T-helper 2 cell (primary cell): ENCODE measurements at places on chromosomes 7 and 10.

DNA sequence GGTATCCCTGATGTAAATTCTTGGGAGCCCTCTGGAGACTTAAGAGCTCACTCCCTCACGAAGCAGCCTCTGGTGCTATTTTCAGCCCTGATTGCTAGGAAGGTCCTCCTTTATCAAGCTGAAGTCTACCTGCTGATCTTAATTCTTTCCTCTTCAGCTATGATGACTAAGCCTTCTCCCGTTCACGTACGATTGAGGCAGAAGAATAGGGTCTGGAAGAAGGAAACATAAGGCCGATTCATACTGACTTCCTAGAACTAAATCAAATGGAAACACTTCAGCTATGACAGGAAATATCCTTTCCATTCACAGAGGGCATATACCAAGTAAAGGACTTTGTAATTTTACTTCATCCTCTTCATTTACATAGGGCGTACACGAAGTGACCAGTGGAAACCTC, 107.0 kb downstream of the CPXM2 start:
- DNase-seq: no peak

- no peak for DNase-seq
Measured at GRCh38 chr7:4842319-4843064, 19.3 kb downstream of the PAPOLB start.

GRCh38 chr7:99155211-99155610, 11.3 kb upstream of the SMURF1 start:
- no peak for DNase-seq

DNA sequence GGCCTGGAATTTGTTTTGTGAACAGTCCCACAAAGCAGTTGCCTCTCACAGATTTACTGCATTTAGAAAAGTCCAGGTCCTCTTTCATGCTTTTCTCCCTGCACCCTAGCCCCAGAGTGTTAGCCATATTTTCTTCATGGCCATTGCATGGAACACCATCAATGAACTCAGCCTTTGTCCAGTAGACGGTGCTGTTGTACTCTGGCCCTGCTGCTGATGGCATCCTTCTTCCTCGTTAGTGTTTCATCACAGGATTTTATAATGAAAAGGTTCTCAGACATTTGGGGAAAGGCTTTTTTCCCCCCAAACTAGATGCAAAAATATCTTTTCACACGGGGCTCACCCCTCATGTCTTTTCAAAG, 93.0 kb upstream of the SLC25A13 start:
- DNase-seq: no peak

DNA sequence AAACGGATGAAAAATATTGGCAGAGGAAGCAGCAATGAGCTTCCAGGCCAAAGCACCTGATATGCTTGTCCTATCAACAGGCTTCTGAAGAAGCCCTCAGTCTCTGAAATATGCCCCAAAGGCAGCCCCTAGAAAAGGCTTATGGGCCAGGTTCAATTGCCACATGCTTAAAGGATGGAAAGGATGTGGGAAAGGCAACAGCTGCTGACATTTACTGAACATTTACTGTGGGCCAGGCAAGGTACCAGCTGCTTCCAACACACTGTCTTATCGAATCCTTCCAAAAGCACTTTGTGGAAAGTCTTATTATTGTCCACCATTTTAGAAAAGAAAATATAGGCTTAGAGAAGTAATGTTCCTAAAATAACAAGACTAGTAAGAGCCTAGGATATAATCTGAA, 56.5 kb downstream of the DOCK4 start:
- DNase-seq: no peak

DNA sequence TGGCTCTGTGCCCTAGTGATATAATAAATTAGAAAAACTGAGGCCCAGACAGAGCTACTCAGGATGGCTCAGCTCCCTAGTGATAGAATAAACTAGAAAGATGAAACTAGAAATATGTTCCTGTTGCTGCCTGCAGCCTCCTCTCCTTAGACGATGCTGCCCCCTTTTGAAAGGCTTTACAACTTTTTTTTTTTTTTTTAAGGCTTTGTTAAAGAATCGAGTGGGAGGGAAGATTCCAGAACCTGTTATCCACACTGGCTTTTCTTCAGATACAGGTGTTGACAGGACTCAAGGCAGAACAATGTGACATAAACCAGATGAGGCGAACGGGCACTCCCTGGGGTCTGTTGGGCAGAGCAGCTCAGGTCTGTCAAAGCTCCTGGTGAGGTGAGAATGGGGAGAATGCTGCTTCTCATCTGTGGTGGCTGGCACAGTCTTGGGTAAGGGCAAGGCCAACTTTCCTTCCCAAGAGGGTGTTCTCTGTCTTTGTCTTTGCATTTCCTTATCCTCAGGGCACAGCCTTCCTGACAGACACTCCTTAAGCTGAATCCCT, 175.1 kb downstream of the COBL start:
- DNase-seq: no peak

DNA sequence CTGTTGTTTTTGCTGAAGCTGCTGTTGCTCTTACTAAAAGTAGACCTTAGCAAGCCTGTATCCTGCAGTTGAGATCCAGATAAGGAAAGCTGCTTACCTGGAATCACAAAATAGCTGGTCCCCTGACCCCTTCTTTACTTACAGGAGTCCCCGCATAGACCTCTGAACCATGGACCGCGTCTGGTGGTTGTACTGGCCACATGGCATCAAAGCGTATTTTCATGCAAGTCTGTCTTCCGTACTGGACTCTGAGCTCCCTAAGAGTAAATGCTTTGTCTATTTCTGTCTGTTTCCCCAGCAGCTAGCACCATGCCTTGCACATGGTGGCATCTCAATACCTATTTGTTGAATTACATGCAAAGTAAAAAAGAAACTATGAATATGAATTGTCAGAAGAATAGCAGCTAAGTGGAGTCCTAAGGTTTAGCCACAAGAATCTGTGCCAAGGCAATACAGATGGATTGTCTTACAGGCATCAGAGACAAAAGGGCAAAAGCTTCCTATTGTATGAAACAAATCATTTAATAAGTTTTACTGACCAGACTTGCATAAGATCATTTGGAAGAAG, 159.2 kb downstream of the PAXIP1 start:
- DNase-seq: peak; percentile 38

GRCh38 chr10:53957401-53957800, 843.6 kb downstream of the PCDH15 start:
- DNase-seq: no peak

GRCh38 chr10:43683451-43684291, 35.0 kb upstream of the ZNF32 start:
- DNase-seq: no peak

DNA sequence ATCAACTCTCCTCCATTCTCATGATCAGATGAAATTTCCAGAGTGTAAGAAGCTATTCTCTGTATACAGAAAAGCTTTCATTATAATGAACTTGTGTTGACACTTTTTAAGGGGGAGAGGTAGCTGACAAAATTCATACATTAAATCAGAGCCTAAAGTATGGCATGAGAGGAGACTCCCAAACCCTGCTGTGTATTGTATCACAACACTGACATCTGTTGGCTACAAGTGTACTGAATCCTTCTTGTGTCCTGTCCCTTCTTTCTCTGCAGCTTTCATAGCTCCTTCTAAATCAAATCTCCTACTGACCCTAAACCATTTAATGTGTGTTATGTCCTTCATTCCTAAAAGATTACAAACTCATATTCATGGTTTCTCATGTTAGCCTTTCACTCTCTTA, 70.9 kb downstream of the GCC1 start:
- no peak for DNase-seq

- no peak for DNase-seq
Measured at GRCh38 chr7:17466216-17466615, 167.8 kb downstream of the AHR start.

- no peak for DNase-seq
Measured at GRCh38 chr7:75649462-75649861, 89.3 kb downstream of the HIP1 start.

GRCh38 chr7:135409845-135410542, 99.9 kb downstream of the CNOT4 start:
- DNase-seq: no peak
